ENCODE measurements at places on chromosomes 4 and X.

GRCh38 chr4:28966982-28967381 lies 1753.2 kb upstream of the PCDH7 start:
- no peak for DNase-seq

DNA sequence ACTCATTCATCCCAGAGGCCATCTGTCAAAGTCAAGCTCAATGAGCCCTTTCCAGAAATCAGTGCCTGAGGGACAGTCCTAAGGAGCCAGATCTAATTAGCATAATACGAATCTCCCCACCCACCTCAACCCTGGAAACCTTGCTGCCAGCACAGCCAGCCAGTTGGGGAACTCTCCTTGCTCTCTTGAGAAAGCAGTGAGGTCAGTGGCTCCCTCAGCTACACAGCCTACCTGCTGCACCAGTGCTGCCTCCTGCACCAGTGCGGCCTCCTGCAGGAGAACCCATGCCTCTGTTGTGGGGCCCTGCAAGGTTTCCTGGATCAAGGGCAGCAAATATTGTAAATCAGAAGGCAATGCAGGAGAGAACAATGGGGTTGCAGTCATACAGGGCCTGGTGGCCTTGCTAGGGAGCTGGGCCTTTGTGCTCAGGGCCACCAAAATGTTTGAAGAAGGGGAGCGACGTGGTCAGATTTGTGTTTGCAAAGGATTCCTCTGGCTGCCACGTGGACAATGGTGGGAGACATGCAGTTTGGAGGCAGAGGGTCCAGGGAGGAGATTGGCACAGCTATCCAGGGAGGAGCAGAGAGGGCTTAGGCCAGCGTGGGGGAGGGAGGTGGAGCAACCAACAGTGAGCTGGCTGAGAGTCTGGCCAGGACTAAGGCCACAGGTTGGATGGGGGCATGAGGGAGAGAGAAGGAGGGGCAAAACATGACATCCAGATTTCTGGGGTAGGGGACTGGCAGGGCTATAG lies 124.3 kb upstream of the MAMLD1 start:
- DNase-seq = no peak

GRCh38 chrX:41066391-41066790 lies 18.9 kb upstream of the USP9X start:
- DNase-seq = no peak

- no peak for DNase-seq
Measured at GRCh38 chr4:28675582-28675981, 1814.9 kb downstream of the STIM2 start.

DNA sequence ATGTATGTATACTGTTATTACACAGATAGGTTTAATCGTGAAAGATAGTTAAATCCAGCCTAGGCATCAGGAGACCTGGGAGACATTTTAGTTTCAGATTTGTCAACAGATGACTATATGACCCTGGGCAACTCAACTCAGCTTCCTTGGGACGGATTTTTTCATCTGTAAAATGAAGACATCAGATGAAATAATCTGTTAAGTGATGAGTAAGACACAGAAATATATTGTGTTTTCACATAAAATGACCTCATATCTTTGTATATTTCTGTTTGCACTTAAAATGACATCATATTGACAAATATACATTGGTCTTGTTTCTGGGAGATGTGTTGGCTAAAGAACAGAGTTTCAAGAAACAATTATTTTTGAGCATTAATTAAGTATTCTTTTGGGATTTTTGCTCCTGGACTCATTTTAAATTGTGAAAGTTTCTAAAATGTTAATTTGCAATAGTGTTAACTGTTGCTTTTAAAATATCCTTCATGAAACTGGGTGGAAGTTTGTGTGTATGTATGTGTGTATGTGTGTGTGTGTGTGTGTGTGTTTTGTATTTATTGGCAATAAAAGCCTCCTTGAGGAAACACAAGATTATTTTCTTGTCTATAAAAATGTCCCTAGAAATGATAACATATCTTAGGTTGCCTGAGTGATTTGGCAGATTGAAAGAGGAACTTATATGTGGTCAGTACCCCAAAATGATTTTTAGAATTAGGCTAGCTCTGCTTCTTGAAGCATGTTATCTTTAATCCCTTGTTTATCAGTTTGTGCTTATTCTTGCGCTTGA lies 29.1 kb upstream of the MMAA start:
- DNase-seq = no peak

GRCh38 chr4:176451443-176451842 lies 131.7 kb downstream of the SPCS3 start:
- DNase-seq = no peak

Measured in Right ventricle myocardium inferior (tissue), 1 donor.